ENCODE measurements at places on chromosomes 1 and 21.

DNA sequence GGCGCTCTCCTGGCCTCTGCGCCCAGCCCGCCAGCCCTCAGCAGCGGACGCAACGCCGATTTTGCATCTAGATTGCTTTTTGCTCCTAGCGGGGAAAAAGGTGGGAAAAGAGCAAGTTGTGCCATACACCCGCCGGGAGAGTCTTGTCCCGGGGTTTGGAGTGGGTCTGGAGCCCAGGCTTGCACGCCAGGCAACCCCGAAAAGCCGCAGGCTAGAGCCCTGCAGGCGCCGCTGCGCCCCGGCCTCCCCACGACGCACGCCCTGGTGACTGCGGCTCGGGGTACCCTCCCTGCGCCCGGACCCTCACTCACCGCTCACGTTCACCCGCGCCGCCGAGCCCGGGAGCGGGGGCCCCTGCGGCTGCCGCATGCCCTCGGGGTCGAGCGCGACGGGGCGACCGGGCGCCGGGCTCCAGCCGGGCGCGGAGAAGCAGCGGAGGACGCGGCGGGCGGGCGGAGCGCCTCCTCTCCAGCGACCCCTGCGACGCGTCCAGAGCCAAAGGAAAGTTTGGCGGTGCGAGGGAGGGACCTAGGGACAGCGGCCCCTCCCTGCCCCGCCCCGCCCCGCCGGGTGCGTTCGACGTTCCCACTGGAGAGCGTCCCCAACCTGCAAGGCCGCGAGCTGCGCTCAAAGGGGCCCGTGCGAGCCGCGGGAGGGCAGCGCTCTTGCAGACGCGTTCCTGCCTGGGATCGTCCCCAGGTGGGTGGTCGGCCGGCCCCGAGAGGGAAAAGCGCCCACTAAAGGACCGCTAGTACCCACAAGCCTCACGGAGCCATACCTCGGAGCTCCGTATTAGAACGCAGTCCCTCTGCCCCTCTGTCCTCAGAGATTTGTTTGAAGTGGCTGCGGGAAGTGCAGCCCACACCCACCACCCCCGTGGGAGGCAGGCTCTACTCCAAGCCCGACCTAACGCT is at the start of gene LPAR3:
TSS of gene LPAR3 (minus strand) at position 502 of the 914 bp plus-strand sequence. CDS start 27,086 bp downstream, outside the sequence.
- DNase-seq = no peak

DNA sequence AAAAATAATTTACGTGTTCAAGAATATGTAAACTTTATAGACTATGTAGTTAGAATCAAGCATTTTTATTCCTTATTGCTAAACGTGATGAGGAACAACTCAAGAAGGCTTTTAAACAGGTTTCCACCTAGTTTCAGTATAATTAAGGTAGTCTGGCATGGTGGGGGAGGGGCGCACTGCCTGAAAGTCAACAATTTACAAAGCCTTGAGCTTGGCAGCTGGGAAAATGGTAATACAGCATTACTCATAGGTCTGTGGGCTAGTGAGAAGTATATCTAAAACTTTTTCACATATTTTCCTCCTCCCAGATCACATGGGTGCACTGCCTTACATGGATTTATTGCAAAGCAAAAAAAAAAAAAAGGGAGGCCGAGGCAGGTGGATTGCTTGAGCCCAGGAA is 75.2 kb downstream of the EVI5 start:
- no peak for DNase-seq

- DNase-seq = no peak
Measured at GRCh38 chr21:45536301-45537081, 5.7 kb downstream of the SLC19A1 start.

GRCh38 chr1:114081437-114082303 is 72.0 kb downstream of the SYT6 start:
- DNase-seq = no peak

GRCh38 chr1:32773018-32773763 is 44.0 kb downstream of the YARS1 start:
- DNase-seq = peak; percentile 73

GRCh38 chr1:212254853-212255363 is 30.3 kb upstream of the PPP2R5A start:
- no peak for DNase-seq

DNA sequence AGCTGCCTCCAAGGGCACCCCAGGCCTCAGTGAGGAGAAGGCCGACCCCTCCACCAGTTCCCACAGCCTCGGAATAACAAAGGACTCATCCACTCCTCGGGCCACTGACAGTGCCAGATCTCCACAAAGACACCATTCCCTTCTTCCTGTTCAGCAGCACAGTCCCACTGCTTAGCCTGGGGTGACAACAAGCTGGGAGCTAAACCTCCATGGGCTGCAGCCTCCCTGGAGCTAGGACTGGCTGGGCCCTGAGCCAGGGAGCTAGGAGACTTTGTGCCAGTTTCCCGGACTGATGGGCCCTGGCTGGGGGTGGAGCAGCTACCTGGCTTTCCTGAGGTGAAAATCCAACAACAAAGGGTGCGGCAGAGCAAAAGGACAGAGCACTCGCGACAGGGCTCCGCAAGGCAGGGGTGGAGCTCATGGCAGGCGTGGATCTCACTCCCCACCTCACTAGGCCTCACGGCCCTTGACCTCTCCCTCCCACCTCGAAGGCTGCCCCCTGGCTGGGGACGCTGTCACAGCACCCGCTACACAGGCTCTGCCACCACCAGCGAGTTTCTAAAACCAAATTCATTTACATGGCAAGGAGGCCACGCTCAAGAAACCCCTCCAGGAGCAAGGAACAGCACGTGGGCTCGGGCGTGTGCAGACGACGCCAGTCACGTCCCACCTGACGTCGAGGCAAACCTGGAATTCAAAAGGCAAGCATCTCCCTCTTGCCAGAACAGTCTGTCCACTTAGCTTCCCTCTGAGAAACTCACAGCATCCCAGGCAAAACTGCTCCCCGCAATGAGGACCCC is 13.8 kb downstream of the SLC35E2B start:
- peak; percentile 40 for DNase-seq

DNA sequence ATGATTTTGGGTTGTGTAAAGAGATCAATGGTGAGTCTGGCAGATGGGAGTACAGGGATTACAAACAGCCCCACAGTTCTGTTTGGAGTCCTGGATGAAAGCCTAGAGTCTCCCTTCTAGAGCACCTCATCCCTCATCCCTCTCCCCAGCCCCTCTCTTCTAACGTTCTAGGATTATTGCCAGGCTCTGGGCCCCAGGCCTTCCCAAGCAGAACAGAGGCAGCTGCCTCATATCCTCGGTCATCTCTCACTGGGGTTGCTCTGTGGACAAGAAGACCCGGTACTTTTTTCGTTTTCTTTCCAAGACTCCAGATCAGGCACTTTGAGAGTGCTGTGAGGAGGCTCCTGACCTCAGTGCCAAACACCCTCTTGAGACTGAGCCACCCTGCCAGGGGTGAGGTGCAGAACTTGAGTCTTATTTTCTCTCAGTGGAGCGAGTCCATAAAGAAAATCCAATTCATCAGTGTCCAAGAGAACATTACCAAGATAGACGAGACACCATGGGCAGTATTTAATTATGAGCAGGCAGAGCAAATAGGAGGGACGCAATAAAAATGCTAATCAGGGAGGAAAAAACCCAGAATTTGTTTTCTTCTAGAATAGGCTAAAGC is 17.1 kb upstream of the KCND3 start:
- DNase-seq = no peak

DNA sequence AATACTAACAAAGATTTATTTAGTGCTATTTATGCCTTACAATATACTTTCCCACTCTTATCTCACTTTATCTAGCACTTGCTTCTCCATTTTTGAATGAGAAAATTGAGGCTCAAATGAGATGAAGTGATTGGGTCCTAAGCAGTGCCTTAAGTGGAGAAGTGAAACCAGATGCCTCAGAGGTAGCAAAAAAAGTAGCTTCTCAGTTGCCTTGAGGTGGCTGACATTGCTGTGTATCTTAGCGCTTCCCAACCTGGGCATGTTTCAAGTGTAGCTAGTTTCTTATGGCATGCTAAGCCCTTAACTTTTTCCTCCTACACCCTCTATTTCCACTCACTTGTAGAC is 390.4 kb downstream of the OMA1 start:
- DNase-seq = no peak

GRCh38 chr1:44806704-44807363 is at the start of gene DYNLT4:
Gene DYNLT4 (minus strand): TSS chr1:44807351. CDS start chr1:44806668, 683 bp downstream.
- no peak for DNase-seq

DNA sequence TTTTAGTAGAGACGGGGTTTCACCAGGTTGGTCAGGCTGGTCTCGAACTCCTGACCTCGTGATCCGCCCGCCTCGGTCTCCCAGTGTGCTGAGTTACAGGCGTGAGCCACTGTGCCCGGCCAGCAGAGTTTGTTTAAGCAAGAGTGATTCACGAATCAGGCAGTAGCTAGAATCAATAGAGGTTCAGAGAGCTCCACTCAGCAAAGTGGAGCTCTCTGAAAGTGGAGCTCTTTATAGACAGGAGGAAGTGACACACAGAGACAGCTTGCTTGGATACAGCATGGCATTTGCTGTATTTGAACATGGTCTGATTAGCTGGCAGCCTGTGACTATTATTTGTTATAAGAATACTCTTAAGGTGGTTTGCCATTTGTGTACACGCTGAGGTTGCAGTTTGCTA is 27.1 kb upstream of the CD34 start:
- DNase-seq = no peak

- no peak for DNase-seq
Measured at GRCh38 chr1:66570196-66570595, 36.2 kb downstream of the SGIP1 start.

- no peak for DNase-seq
Measured at GRCh38 chr1:178704833-178705232, 20.2 kb upstream of the RALGPS2 start.

DNA sequence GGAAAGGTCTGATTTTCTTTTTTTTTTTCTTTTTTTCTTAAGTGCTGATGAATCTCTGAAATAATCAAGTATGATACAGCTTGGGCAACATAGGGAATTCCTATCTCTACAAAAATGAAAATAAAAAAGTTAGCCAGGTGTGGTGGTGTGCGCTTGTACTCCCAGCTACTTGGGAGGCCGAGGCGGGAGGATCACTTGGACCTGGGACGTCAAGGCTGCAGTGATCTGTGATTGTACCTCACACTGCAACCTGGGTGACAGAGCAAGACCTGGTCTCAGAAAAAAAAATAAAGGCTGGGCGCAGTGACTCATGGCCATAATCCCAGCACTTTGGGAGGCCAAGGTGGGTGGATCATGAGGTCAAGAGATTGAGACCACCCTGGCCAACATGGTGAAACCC is 6.0 kb downstream of the TRAPPC10 start:
- DNase-seq = no peak

GRCh38 chr21:31900121-31900895 is 27.5 kb downstream of the HUNK start:
- no peak for DNase-seq

- DNase-seq = no peak
Measured at GRCh38 chr1:72649211-72649888, 367.0 kb upstream of the NEGR1 start.

- DNase-seq = no peak
Measured at GRCh38 chr1:168582688-168583336, 6.4 kb downstream of the XCL1 start.

DNA sequence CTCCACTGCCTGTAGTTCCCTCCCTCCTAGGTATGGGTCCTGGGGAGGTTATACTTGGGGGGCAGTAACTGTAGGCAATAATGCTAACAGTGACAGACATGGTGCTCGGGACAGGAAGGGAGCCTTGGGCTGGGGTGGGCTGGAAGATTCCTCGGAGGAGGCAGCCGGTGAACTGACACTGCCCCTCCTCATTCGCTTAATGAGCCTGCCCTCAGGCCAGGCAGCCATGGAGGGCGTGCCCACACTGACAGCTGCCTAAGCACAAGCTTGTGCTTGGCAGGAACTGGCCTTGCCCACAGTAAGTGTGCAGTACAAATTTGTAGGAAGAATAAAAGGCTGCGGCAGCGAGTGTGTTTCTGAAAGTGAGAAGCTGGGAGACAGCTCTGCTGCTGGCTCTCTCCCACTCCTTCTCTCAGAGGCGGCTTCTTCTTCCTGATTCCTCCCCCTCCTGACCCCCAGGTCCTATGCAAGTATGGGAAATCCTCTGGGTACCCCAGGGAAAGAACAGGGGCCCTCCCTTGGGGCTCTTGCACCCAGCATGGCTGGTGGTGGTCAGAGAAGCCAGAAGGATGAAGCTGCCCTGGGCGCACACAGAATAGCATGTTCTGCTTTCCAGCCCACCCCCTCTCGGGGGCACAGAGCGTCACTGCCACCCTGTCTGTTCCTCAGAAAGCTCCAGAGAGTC is 23.6 kb downstream of the OPTC start:
- DNase-seq = no peak

DNA sequence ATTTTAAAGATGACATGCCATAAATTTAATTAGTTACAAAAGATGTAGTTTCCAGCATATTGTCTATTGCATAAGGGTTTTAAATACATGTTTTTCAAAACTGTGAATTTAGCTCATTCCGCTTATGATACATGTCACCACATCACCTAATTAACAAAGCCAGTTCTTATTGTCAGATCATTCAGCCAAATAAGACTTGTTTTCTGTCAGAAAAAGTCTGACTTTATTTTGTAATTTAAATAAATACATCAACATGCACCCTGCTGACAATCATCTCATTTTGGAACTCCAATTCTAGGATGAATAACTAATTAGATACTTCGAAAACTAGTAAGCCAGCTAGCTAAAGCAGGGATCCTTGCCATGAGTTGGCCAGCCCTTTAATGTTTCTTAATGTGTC is 110.9 kb upstream of the APP start:
- DNase-seq = no peak

GRCh38 chr1:67759692-67760029 is 73.6 kb downstream of the GNG12 start:
- DNase-seq = no peak

GRCh38 chr1:64701071-64701470 is 43.8 kb upstream of the RAVER2 start:
- no peak for DNase-seq

DNA sequence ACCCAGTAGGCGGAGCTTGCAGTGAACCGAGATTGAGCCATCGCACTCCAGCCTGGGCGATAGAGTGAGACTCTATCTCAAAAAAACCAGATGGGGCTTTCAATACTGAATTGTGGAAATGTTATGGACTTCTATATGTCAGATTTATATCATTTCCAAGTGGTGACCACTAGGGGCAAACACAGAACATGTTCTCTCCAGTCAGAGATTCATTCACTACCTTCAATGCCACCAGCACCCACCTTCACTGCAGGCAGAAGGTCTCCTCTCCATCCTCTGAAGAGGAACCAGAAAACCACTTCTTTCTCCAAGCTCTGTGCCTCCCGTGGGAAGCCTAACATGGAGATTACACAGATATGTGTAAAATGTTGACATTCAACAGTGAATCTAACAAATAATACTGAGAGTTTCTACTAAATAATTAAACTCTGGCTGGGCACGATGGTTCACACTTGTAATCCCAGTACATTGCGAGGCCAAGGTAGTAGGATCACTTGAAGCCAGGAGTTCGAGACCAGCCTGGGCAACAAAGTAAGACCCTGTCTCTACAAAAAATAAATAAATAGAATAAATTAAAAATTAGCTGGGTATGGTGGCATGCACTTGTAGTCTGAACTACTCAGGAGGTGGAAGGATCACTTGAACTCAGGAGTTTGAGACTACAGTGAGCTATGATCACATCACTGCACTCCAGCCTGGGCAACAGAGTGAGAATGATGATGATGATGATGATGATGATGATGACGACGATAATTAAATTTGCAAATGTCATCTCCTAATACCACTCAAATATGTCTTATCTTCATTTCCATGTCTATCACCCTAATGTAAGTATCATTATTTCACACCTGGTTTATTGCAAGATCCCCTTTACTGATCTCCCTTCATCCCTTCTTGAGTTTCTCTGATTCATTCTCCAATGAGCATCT is 151.1 kb downstream of the ZNF281 start:
- DNase-seq = peak; percentile 28
